Glomerular endothelial cell (primary cell): ENCODE measurements at places on chromosomes 11 and 22. TPM values are rescaled to one million over a fixed set of nuclear protein-coding genes. Genes with fewer than 3 reads are reported as not detected.

Gene PHF21B
- total RNA-seq: not detected in 2 replicates

Gene RIMBP3B
- total RNA-seq: 0.06 TPM in 1 of 2 replicates, not detected in the other

Gene PHLDA2
- total RNA-seq: 67.4 and 95.4 TPM in 2 replicates

Gene LDHAL6A
- not detected in 2 replicates for total RNA-seq

Gene ABTB2
- 3.5 and 3.6 TPM in 2 replicates for total RNA-seq

Gene TRIM49
- not detected in 2 replicates for total RNA-seq

Gene MUC2
- not detected in 2 replicates for total RNA-seq

Gene TP53AIP1
- not detected in 2 replicates for total RNA-seq

Gene ARFGAP2
- 91.4 and 105 TPM in 2 replicates for total RNA-seq

Gene LRRC10B
- total RNA-seq: 0.18 TPM in 1 of 2 replicates, not detected in the other

Gene C22orf31
- total RNA-seq: not detected in 2 replicates

Gene DNAJB7
- not detected in 2 replicates for total RNA-seq

Gene ANO5
- 0.35 and 0.58 TPM in 2 replicates for total RNA-seq

Gene PPP6R2
- 46.5 and 67.4 TPM in 2 replicates for total RNA-seq

Gene CTTN
- 389 and 537 TPM in 2 replicates for total RNA-seq

Gene MISFA
- total RNA-seq: 1.4 TPM in 1 of 2 replicates, not detected in the other

Gene KREMEN1
- 0.68 and 2.3 TPM in 2 replicates for total RNA-seq

Gene OR56A4
- not detected in 2 replicates for total RNA-seq

Gene CALCB
- total RNA-seq: not detected in 2 replicates

Gene MDK
- total RNA-seq: 384 and 499 TPM in 2 replicates

Gene HOATZ
- total RNA-seq: not detected in 2 replicates

Gene FXYD2
- 3.4 and 89.7 TPM in 2 replicates for total RNA-seq

Gene SNX32
- total RNA-seq: 0.63 TPM in 1 of 2 replicates, not detected in the other

Gene USH1C
- total RNA-seq: not detected in 2 replicates

Gene FAR1
- total RNA-seq: 45.8 and 51.0 TPM in 2 replicates

Gene DMC1
- 1.3 TPM in 1 of 2 replicates, not detected in the other for total RNA-seq

Gene TMEM225
- total RNA-seq: not detected in 2 replicates

Gene NELL1
- total RNA-seq: not detected in 2 replicates

Gene CTSW
- total RNA-seq: 0.35 TPM in 1 of 2 replicates, not detected in the other

Gene SEC14L6
- total RNA-seq: 0.05 and 0.12 TPM in 2 replicates

Gene ISX
- total RNA-seq: not detected in 2 replicates

Gene FOLR1
- 1.2 TPM in 1 of 2 replicates, not detected in the other for total RNA-seq

Gene SLC16A8
- total RNA-seq: not detected in 2 replicates

Gene OR8A1
- total RNA-seq: not detected in 2 replicates

Gene MUC6
- total RNA-seq: not detected in 2 replicates

Gene CD81
- 463 and 733 TPM in 2 replicates for total RNA-seq

Gene RCOR2
- 0.29 and 1.1 TPM in 2 replicates for total RNA-seq
